ENCODE measurements at places on chromosomes 5 and 9. TPM values are rescaled to one million over a fixed set of nuclear protein-coding genes. Genes with fewer than 3 reads are reported as not detected.

Gene CREB3
- 152 TPM for total RNA-seq

- peak; percentile 23 for DNase-seq
Observed at GRCh38 chr5:107887166-107887943, 216.6 kb upstream of the EFNA5 start.

DNA sequence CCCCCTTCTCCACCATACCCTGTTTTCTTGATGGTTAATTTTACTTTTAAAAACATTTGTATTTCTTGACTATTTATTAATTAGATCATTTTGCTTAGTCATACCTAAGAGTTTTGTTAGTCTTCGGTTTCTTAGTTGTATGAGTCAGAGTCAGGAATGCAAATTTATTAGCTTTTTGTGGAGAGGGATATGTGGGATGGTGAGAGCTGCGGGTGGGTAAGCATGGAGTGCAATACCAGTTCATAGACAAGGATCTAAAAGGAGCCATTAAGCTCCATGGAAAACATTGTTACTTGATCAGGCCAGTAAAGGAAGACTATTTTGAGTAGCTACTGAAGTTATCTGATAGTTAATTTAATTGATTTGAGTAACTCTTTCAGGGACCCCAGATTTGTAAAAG lies 77.5 kb downstream of the ZSWIM6 start:
- DNase-seq: peak; percentile 99

- DNase-seq: peak; percentile 49
Observed at GRCh38 chr9:35758475-35759050, 4.5 kb upstream of the MSMP start.
